ENCODE measurements at places on chromosomes 13 and 19.

GRCh38 chr19:5078182-5078581 is 109.3 kb downstream of the KDM4B start:
- no peak for DNase-seq

- no peak for DNase-seq
Measured at GRCh38 chr13:24341439-24341838, 32.1 kb downstream of the C1QTNF9 start.

GRCh38 chr13:84137292-84137691 is 255.0 kb upstream of the SLITRK1 start:
- DNase-seq = peak; percentile 3

GRCh38 chr13:79289571-79289970 is 116.5 kb downstream of the RBM26 start:
- no peak for DNase-seq

- DNase-seq = no peak
Measured at GRCh38 chr19:8147582-8147978, 1.8 kb downstream of the FBN3 start.

DNA sequence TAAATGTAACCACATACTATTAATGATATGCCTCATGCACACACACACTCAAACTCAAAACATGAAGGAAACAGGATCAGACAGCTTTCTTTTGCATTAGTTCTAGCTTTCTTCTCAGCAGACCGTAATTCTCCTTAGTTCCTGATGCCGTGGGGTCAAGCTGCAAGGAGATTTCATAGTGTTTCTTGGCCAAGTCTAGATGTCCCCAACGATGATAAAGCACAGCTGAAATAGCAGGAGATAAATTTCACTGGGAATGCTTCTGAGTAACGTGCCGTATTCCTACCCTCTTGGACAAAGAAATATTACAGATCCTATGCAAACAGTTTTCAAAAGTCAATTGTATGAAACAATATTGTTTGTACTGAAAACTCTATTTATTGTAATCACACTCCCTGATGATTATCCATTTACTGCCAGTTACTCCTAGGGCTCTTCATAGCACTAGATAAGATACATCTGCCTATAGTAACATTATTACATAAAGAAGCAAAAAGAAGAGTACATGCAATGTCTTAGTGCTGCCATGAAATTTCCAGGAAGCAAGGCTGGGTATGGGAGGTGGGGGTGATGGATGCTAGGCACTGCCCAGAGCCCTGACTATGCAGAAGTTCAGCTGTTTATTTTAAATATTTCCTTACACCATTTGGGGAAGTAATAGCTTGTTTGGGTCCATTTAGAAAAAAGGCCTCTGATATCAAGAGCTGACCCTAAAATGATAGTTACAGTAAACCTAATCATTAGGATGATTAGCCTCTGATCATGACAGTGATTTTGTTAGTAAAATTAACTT is 16.5 kb upstream of the GGACT start:
- DNase-seq = peak; percentile 27

DNA sequence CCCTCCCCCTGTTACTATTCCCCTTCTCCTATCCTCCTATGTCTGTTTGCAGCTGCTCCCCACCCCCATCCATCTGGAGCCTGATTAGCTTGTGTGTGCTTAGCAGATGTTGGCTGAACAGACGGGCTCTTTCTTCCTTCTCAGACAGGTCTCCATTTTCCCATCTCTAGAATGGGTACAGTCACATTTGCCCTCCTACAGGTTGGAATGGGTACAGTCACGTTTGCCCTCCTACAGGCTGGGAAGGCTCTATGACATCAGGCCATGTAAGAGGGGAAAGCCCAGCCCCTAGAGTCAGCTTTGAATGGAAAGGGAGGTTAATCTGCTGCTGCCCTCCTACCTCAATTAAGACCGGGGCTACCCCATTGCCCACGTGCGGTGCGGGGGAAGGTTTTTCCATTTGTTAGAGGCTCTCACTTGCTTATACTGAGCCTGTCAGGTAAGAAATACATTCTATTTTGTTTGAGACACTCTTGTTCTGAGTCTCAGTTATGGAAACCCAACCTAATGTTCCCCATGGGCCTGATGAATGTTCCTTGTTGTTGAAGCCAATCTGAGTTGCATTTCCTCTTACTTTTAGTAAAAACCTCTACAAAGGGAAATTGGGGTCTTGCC is 2.2 kb upstream of the CLEC17A start:
- no peak for DNase-seq

- no peak for DNase-seq
Measured at GRCh38 chr19:35432911-35433310, 15.1 kb upstream of the FFAR2 start.

DNA sequence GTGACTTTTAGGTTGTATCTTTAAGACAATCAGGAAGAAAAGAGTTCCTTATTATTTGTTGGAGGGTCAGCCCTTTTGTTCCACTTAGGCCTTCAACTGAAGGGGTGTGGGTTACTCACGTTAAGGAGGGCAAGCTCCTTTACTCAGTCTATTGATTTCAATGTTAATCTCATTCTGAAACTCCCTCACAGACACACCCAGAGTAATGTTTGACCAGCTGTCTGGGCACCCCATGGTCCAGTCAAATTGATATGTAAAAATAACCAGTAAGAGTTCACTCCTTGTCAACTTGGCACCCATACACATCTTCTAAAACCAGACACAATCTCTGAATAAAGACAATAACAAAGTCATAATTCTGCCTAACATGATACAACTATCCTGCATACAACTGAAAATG is 292.9 kb downstream of the KLF5 start:
- DNase-seq = no peak

DNA sequence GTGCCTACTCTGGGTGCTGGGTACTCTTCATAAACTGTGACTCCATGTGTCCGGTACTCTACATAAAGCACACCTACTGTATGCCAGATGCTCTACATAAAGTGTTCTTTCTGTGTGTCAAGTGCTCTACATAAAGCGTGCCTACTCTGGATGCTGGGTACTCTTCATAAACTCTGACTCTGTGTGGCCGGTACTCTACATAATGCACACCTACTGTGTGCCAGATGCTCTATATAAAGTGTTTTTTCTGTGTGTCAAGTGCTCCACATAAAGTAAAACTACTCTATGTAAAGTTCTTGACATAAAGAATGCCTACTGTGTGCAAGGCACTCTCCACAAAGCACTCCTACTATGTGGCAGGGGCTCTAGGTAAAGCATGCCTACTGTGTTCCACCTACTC is 1.8 kb upstream of the CYP4F11 start:
- no peak for DNase-seq

GRCh38 chr13:41213316-41213715 is 18.9 kb upstream of the KBTBD7 start:
- no peak for DNase-seq

GRCh38 chr19:1591421-1592023 is 1.1 kb downstream of the MBD3 start:
- DNase-seq = peak; percentile 57

DNA sequence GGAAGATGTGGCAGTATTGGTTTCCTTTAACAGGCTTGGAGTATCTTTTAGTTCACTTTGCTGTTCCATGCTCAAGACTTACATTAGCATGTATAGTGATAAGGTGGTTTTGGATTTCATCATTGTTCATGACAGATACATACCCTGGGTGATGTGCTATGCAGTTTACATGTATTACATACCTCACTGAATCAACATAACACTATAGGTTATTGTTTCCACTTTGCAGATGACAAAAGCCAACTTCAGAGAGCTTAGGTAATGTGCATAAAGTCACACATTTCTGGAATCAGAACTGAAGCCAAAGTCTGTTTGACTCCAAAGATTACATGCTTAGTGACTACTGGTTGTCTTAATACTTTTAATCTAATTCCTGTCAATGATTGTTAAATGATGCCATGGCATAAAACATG is 7.1 kb downstream of the COMMD6 start:
- DNase-seq = no peak

DNA sequence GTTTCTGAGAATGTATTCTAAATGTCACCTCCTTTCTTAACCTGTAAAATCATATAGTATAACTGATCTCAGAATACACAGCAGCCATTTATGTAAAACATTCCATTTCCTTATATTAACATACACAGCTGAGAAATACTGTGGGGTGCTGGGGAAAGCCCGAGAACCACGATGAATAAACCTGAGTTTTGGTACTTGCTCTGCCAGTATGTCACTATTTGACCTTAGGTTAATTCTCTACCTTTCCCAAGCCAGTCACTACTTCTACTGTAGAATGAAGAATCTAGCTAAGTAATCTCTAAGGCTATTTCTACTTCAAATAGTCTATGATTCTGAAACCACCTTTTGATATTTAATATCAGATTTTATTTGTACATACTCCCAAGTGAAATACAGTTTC is 173.7 kb downstream of the TBC1D4 start:
- DNase-seq = no peak

- no peak for DNase-seq
Measured at GRCh38 chr19:7739211-7739755, 7.4 kb upstream of the CLEC4G start.

GRCh38 chr13:60369242-60369641 is 27.8 kb upstream of the TDRD3 start:
- no peak for DNase-seq

GRCh38 chr19:55638864-55639359 is 1.9 kb upstream of the ZNF580 start:
- DNase-seq = no peak

DNA sequence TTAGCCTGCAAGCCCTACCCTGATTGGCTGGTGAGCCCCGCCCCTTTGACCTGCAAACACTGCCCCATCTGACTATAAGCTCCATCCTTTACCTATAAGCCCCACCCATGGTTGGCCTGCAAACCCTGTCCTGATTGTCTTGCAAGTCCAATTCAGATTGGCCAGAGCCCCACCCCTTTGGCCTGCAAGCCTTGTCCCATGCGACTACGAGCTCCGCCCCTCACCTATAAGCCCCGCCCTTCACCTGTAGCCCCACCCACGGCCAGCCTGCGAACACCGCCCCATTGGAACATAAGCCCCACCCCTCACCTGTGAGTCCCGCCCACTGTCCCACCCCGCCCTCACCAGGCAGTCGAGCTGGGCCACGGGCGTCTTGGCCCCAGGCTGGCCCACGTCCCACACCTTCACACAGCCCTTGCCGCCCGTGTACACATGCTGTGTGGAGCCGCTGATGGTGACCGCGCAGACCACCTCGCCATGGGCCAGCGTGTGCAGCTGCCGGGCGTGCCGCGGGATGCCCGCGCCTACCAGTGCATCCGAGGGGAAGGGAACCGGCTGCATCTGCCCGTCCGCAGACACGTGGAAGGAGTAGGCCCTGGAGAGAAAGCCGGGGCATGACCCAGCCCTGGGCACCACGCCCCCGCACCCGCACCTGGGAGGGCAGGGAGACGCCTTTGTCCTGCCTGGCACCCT is 22.9 kb downstream of the TLE2 start:
- no peak for DNase-seq

- no peak for DNase-seq
Measured at GRCh38 chr19:6020166-6020882, 42.4 kb upstream of the RANBP3 start.

DNA sequence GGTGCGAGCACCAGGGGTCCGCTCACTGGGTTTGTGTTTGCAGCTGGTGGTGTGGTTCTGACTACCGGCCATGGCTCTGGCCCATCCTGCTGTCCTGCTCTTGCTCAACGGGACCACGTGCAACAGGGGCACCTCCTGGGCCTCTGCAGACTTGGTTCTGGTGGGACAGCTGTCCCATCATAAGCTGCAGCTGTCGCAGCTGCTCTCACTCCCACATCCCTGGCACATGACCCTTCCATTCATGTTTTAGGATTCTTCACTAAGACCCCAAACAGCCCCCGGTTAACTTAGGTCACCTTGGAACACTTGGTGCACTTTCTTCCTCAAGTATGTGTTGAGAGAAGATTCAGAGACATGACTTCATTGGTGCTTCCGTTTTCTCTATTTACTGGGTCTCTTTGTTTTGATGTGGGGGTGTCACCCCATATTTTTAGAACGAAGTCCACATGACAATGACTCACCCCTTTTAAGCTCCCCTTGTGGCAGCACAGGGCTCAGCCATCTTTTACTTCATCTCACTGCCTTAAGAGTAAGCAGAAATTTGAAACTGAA is 68.4 kb upstream of the ARHGEF7 start:
- peak; percentile 90 for DNase-seq

DNA sequence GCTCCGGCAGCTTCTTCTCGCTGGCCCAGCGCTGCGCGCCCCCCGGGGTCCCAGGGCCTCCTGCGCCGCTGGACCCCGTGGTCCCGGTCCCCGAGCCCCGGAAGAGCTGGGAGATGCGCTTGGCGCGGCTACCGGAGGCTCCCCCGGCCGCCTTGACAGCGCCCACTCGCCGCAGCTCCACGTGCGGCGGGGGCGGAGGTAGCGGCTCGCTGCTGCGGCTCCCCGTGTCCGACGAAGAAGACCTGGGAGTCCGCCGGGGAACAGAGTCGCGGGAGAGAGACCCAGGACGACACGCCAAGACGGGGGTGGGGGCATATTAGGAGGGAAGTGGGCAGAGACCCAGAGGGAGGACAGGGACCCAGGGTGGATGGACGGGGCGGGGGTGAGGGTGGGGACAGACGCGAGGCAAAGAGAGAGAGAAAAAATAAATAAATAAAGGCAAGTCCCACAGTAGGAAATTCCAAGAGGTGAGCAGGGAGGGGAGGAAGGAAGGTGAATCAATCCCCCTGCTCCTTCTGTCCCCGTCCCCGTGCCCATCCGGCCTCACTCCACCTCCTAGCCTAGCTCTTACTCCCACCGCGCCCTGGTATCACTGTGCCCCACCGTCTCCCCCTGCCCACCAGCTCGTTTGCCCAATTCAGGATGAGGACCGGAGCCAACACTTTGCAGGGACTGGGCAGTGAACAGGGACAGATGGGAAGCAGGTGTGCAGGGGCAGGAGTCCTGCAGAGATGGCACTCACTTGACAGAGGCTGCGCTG is 826 bp downstream of the RASIP1 start:
- peak; percentile 68 for DNase-seq

DNA sequence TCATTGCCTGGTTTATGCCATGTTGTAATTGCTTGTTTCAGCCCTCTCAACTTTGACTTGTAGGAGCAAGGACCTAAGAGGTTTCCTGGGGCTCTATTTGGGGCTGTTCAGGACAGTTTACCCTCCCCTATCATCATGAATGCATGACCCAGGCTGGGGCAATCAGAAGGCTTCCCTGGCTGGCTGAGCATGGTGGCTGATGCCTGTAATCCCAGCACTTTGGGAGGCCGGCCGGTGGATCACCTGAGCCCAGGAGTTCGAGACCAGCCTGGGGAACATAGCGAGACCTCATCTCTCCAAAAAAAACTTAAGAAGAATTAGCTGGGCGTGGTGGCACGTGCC is 6.1 kb upstream of the LSM4 start:
- DNase-seq = no peak

- no peak for DNase-seq
Measured at GRCh38 chr13:92823059-92823458, 403.5 kb upstream of the GPC6 start.

- DNase-seq = no peak
Measured at GRCh38 chr13:112712451-112713207, 22.8 kb downstream of the ATP11A start.

Data from muscle of leg (tissue), 16 donors.